ENCODE measurements at places on chromosomes 16 and 17. TPM values are rescaled to one million over a fixed set of nuclear protein-coding genes. Genes with fewer than 3 reads are reported as not detected.

The WNT9B gene
- total RNA-seq: 0.04 TPM

The KRT14 gene
- 0.04 TPM for total RNA-seq

The ITGAE gene
- 28.8 TPM for total RNA-seq

The NECAB2 gene
- total RNA-seq: 0.22 TPM

The CES5A gene
- total RNA-seq: not detected

The NAT9 gene
- 34.0 TPM for total RNA-seq

The TMEM238L gene
- total RNA-seq: not detected

Data from muscle of leg (tissue), 16 donors.